NCI-H1694 (cell line): ENCODE measurements at places on chromosomes 3 and 15.

GRCh38 chr15:34821831-34822230 lies 26.5 kb upstream of the ACTC1 start:
- DNase-seq = peak; percentile 71

GRCh38 chr3:134087060-134087974 lies 57.6 kb upstream of the SLCO2A1 start:
- no peak for DNase-seq

DNA sequence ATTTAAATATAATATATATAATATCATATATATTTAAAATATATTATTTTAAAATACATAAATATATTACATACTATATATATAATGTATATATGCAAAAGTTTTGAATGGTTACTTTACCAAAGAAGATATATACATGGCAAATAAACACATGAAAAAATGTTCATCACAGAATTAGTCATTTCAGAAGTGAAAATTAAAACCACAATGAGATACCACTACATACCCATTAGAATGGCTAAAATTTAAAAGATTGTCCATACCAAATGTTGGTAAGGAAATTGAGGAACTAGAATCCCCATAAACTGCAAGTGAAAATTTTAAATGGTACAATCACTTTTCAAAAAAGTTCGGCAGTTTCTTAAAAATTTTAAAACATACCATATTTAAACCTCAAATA lies 23.6 kb upstream of the COL8A1 start:
- no peak for DNase-seq

GRCh38 chr3:143428294-143428693 lies 308.7 kb downstream of the CHST2 start:
- no peak for DNase-seq

GRCh38 chr3:51836606-51837005 lies 24.8 kb upstream of the IQCF2 start:
- DNase-seq = no peak

- no peak for DNase-seq
These were observed 25.1 kb upstream of the ZKSCAN7 start for GRCh38 chr3:44529927-44530326.

GRCh38 chr3:114022145-114022802 lies 34.1 kb downstream of the CCDC191 start:
- DNase-seq = no peak

- DNase-seq = no peak
These were observed 651.4 kb upstream of the NECTIN3 start for GRCh38 chr3:110420158-110420641.

DNA sequence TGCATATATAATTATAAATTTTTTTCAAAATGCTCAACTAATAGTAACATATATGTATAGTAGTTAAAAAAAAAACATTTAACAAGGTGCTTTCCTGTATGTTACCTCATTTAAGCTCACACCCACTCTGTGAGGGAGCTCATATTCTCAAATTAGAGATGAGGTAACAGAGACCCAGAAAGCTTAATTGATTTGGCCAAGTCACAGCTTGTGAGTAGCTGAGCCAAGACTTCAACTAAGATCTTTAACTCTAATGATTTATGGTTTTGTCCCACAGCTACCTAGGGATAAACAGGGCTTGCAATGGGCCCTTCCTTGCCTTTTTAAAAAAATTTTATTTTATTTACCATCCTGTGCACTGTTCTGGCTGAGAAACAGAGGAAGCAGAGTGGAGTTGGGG lies 230.0 kb upstream of the GOLIM4 start:
- no peak for DNase-seq

GRCh38 chr15:51697163-51697562 lies 15.9 kb downstream of the SCG3 start:
- no peak for DNase-seq

DNA sequence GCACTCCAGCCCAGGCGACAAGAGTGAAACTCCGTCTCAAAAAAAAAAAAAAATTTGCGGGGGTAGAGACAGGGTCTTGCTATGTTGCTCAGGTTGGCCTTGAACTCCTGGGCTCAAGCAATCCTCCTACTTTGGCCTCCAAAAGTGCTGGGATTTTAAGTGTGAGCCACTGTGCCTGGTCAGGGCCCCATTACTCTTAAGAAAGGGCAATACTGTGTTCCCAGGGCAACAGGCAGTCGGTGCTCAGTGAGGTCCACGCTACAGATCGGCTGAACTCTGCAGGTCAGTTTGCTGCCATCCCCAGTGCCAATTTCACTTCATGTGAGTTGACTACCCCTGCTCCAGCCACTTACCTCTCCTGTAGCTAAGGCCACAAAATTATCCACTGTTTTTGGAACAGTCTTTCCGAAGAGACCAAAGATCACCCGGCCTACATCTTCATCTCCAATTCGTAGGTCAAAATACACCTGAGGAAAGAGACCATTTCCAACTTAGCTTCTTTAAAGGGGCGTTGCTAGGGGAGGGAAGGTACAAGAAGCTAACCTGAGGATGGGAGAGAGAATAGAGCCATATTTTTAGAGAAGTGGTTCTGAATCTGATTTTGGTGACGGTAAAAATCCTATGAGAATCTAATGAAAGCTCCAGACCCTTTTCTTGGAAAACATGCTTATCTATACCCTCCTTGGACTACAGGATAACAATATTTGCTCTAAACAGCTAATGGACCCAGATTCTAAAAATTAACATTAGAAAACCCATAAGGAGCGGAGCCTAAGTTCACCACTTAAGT lies 939 bp downstream of the PPIB start:
- DNase-seq = no peak

- DNase-seq = no peak
These were observed 51.1 kb downstream of the CGNL1 start for GRCh38 chr15:57427367-57427821.
